ENCODE measurements at places on chromosomes 7 and 10. TPM values are rescaled to one million over a fixed set of nuclear protein-coding genes. Genes with fewer than 3 reads are reported as not detected.

- no peaks in the 10 kb centered on the region for H3K36me3 ChIP-seq
- peaks cover 98% of the 10 kb centered on the region for H3K27me3 ChIP-seq
- no peak overlapping the region for H3K27ac ChIP-seq
These were observed 90.3 kb downstream of the MICALL2 start for GRCh38 chr7:1368682-1369571.

GRCh38 chr7:40133561-40134427 lies 628 bp downstream of the MPLKIP start:
- no peaks in the 10 kb centered on the region for H3K36me3 ChIP-seq
- H3K4me3 ChIP-seq: peak overlapping the region; percentile 71

DNA sequence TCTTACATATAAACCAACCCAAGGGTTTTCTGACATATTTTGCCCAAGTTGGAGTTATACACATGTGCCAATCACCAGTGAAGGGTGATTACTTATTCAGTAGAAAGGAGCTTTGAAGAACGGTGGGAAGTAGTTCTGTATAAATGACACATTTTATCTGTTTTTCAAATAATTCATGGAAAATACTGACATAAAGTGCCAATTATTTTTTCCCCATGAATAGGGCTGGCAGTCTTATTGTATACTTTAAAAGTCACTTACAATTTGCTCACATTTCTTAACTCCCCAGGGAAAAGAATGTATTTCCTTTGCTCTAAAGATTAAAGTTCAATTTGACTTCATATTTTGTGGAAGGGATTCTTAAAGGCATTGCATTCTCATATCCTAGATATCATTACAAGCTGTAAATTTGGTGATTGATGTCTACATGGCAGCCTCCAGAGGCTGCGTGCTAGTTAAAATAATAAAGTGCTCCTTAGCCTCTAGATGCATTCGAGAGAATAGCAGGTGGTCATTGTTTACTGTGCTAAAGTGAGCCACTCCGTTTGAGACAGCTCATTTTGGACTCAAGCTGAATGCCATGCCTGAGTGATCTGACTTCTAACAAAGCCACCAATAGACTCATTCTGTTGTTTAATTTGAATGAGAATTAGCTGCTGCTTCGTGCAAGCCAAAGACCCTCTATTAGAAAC lies 148.8 kb upstream of the NRP1 start:
- H3K4me3 ChIP-seq: no peak overlapping the region
- H3K27me3 ChIP-seq: no peaks in the 10 kb centered on the region
- H3K27ac ChIP-seq: no peak overlapping the region
- no peak for DNase-seq
- peaks cover 20% of the 10 kb centered on the region for H3K4me1 ChIP-seq

DNA sequence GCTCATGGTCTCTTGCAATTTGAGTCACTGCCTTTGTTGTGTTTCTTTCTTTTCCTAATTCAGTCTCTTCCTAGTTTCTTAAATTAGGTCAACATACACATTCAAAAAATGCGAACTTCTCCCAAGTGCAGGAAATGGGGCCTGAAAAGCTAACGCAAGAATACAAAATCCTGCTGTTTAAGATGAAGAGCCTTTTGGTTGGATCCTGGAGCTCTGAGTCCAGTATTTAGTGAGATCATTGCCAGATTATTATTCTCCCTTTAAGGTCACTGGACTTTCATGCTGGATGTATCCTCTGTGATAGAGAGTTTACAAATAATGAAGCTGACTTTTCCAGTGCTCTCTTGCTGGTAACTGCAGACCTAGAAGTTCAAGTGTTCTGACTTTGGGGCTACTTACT lies 401.9 kb upstream of the MKI67 start:
- H3K27me3 ChIP-seq: no peaks in the 10 kb centered on the region
- H3K36me3 ChIP-seq: no peaks in the 10 kb centered on the region
- no peak overlapping the region for H3K4me3 ChIP-seq
- no peak for DNase-seq
- no peak overlapping the region for H3K27ac ChIP-seq

DNA sequence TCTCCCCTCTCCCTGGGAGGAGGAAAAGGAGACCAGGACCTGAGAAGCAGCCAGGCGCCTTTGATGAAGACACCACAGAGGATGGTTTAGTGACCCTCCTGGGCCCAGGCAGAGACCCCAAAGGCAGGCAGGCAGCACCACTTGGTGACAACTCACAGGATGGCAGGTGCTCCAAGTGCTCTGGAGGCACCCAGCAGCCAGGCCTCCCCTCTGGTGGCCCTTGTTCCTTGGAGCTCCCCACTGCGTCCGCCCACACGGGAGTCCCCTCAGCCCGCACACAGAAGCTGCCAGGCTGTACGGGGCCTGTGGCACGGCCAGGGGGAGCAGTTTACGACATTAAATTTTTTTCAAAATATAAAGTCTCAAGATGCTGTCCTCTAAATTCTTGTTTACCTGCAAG lies 607.1 kb upstream of the FOXK1 start:
- DNase-seq: no peak
- no peaks in the 10 kb centered on the region for H3K27me3 ChIP-seq
- H3K4me1 ChIP-seq: no peaks in the 10 kb centered on the region
- no peaks in the 10 kb centered on the region for H3K36me3 ChIP-seq

GRCh38 chr10:132336919-132337407 lies 5.0 kb downstream of the LRRC27 start:
- DNase-seq: peak; percentile 64
- peak overlapping the region; percentile 46 for H3K4me3 ChIP-seq
- peak overlapping the region; percentile 61 for H3K27ac ChIP-seq
- no peaks in the 10 kb centered on the region for H3K36me3 ChIP-seq

DNA sequence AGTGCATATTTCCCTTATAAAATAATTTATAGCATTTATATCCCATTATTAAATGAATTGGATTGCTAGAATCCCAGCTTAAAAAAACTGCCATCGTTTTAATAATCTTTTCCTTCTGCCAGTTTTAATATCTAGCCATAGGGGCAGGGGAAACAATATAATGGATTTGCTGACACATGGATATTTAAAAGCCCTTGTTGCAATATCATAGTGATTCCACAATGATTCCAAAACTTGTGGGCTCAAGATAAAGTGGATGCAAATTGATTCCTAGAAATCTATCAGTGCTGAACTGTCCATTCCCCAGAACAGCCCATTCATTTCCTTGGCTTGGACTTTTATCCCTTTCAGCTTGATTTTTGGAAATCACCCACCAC lies 2.6 kb downstream of the CPA2 start:
- peaks cover 21% of the 10 kb centered on the region for H3K4me1 ChIP-seq
- no peak overlapping the region for H3K4me3 ChIP-seq
- H3K36me3 ChIP-seq: no peaks in the 10 kb centered on the region
- DNase-seq: no peak
- H3K27ac ChIP-seq: no peak overlapping the region

DNA sequence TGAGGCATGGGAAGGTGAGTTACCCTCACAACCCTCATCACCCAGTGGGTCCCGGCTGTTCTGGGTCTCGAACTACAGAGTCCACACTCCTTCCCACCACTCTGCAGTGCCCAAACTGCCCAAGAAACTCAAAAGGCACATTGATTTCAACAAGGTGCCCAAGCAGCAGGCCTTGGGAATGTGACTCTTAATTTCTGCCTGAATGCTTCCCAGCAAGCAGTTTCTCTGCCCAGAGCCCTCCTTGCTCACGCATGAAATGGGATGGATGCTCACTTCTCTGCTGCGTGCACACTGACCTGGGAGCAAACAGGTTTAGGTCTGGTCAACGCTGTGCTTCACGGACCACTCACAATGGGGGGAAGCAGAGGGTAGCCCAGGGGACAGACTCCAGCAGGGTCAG lies 77.9 kb downstream of the GRB10 start:
- H3K27ac ChIP-seq: no peak overlapping the region
- H3K27me3 ChIP-seq: no peaks in the 10 kb centered on the region
- H3K36me3 ChIP-seq: no peaks in the 10 kb centered on the region
- DNase-seq: no peak
- no peaks in the 10 kb centered on the region for H3K4me1 ChIP-seq
- no peak overlapping the region for H3K4me3 ChIP-seq

- H3K4me1 ChIP-seq: no peaks in the 10 kb centered on the region
- H3K36me3 ChIP-seq: no peaks in the 10 kb centered on the region
- H3K27ac ChIP-seq: no peak overlapping the region
These were observed 534.6 kb upstream of the PHF14 start for GRCh38 chr7:10439027-10439426.

GRCh38 chr7:55180963-55181542 lies 162.2 kb downstream of the EGFR start:
- peaks cover 15% of the 10 kb centered on the region for H3K4me1 ChIP-seq
- H3K27me3 ChIP-seq: no peaks in the 10 kb centered on the region
- H3K27ac ChIP-seq: no peak overlapping the region
- DNase-seq: no peak
- no peaks in the 10 kb centered on the region for H3K36me3 ChIP-seq
- no peak overlapping the region for H3K4me3 ChIP-seq

GRCh38 chr7:91949221-91950009 lies 8.8 kb downstream of the AKAP9 start:
- no peak overlapping the region for H3K4me3 ChIP-seq
- H3K4me1 ChIP-seq: no peaks in the 10 kb centered on the region
- no peak for DNase-seq

GRCh38 chr7:42093349-42093905 lies 143.6 kb downstream of the GLI3 start:
- H3K27ac ChIP-seq: no peak overlapping the region
- H3K36me3 ChIP-seq: no peaks in the 10 kb centered on the region
- DNase-seq: no peak
- H3K4me3 ChIP-seq: no peak overlapping the region
- H3K4me1 ChIP-seq: no peaks in the 10 kb centered on the region
- no peaks in the 10 kb centered on the region for H3K27me3 ChIP-seq

GRCh38 chr7:155621418-155621980 lies 23.0 kb upstream of the RBM33 start:
- no peaks in the 10 kb centered on the region for H3K27me3 ChIP-seq
- H3K4me3 ChIP-seq: no peak overlapping the region
- H3K36me3 ChIP-seq: no peaks in the 10 kb centered on the region
- no peak for DNase-seq
- no peak overlapping the region for H3K27ac ChIP-seq

DNA sequence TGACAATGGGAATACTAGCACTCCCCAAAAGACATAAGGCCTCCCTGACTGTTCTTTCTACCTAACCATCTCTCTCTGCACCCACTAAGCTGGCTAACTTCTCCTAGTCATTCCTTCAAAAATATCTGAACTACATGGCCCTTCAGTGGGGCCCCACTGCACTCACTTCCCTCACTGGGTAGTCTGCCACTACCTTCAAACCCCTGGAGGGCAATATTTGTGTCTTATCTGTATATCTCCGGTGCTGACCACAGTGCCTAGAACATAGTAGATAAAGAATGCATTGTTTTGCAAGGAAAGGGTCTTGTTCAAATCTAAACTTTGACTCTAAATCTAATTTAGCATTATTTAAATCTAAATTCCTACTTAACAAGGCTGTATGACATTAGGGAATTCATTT lies 44.3 kb downstream of the CACUL1 start:
- no peak overlapping the region for H3K4me3 ChIP-seq
- no peaks in the 10 kb centered on the region for H3K4me1 ChIP-seq
- no peak overlapping the region for H3K27ac ChIP-seq

DNA sequence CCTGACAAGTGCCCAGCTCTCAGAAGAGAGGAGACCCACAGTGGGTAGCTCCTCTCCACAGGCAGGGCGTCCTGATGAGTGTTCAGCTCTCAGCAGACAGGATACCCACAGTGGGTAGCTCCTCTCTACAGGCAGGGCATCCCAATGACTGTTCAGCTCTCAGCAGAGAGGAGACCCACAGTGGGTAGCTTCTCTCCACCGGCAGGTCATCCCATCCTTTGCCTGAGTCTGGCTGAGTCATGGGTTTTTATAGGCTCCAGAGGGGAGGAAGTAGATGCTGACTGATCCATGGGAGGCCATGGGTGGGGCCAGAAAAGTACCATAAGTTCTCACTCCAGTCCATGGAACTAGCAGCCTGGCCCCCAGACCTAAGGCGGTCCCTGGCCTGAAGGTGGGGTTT lies 18.5 kb downstream of the CFAP70 start:
- H3K36me3 ChIP-seq: no peaks in the 10 kb centered on the region
- no peak overlapping the region for H3K4me3 ChIP-seq
- H3K27ac ChIP-seq: no peak overlapping the region
- H3K4me1 ChIP-seq: no peaks in the 10 kb centered on the region
- no peak for DNase-seq

Gene PDE6C
- not detected for total RNA-seq

Gene MARCHF5
- 9.5 TPM for total RNA-seq

Gene SOSTDC1
- 8.7 TPM for total RNA-seq

Gene NPY4R
- 5.0 TPM for total RNA-seq

Gene MUC3A
- total RNA-seq: not detected

Gene GIMAP7
- 14.6 TPM for total RNA-seq

Gene SFTPD
- total RNA-seq: not detected

Measured in sigmoid colon (tissue), 7 donors.